T-helper 2 cell (primary cell): ENCODE measurements at places on chromosomes 2 and 18.

- no peak for DNase-seq
Measured at GRCh38 chr2:112483042-112483473, 1.1 kb downstream of the TTL start.

DNA sequence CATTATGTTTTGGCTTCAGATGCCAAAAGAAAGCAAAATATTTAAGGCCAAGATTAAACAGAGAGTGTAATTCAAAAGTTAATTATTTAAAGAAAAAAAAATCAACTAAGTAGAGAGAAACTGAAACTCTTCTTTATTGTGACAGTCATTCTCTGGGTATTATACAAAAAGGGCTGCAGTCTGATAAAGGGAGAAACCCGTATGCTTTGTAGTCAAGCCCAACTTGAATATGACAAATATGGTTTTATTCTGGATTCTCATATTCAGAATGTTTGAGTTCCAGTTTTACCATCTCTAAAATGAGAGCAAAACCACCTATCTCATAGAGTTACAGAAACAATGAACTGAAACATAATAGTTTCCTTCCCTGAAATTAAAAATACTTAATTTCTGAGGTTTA, 8.2 kb downstream of the CDH2 start:
- no peak for DNase-seq

GRCh38 chr2:112029164-112029563, 25.9 kb upstream of the TMEM87B start:
- no peak for DNase-seq

DNA sequence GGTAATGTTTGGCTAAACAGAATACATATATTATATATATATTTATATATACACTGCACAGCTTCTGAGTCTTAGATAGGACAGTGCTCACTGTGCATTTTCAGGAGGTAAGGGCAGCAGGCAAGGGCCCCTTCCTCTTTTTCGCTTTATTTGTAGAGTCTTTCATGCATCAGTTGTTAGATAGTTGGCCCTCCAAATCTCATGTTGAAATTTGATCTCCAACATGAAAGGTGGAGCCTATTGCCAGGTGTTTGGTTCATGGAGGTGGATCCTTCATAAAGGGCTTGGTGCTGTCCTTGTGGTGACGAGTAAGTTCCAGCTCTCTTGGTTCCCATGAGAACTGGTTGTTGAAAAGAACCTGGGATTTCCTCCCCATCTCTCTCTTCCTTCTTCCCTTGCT, 48.1 kb downstream of the TSN start:
- DNase-seq, result no peak

- no peak for DNase-seq
Measured at GRCh38 chr18:14179306-14179705, 47.1 kb upstream of the ZNF519 start.

DNA sequence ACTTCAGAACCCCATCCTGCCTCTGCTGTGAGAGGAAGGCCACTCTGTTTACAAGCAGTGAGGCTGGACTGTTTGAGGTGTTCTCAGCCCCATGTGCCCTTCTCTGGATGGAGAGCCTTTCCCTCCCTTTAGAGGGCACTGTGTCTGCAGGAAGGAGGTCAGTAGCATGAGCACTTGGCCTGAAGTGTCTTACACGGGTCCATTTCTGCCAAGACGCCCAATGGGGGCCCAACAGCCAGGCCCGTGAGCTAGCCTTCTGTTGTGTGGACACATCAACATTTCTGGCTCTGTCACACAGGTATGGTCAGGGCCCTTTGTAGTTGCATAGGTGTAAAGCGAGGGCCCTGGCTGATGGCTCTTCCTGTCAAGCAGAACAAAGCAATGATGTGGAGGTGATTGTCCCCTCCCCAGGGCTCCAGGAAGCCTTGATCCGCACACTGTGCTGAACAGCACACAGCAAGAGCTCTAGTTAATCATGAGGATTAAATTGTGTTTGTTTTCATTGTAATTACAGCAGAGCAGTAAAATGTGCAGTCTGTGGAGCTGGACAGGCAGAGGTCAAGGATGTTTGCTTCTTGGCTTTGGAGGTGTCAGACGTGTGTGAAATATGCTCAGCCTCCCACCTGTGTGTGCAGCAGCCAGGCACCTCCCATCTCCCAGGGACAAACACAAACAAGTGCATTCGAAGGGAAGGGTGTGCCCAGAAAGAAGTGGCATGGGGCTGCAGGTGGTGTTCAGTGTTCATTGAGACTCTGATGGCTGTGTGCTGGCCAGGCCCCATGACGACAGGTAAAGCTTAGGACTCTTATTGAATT, 132.1 kb downstream of the SH3RF3 start:
- no peak for DNase-seq

- no peak for DNase-seq
Measured at GRCh38 chr2:26561918-26562810, 79.0 kb downstream of the CIB4 start.

- no peak for DNase-seq
Measured at GRCh38 chr2:48414980-48415835, 114.7 kb upstream of the STON1 start.

GRCh38 chr2:217802266-217802665, 200.5 kb downstream of the TNS1 start:
- DNase-seq, result no peak

GRCh38 chr2:164719996-164720941, 99.0 kb upstream of the GRB14 start:
- DNase-seq, result no peak

DNA sequence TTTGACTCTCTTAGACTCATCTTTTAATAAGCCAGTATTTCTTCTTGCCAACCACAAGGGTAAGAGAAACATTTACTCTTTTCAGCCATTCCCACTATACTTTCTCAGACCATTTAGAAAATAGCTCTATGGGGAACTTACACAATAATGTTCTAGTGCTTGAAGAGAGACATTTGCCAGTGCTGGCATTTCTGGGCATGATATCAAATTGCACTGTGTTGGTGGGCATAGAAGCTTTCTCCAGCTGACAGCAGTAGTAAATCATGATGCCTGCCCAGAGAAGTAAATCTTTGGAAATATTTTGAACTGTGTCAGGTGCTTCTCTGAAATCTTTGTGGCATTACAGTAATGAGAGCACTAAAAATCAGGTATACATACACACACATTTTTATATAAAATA, 346.6 kb downstream of the CBLN2 start:
- no peak for DNase-seq

DNA sequence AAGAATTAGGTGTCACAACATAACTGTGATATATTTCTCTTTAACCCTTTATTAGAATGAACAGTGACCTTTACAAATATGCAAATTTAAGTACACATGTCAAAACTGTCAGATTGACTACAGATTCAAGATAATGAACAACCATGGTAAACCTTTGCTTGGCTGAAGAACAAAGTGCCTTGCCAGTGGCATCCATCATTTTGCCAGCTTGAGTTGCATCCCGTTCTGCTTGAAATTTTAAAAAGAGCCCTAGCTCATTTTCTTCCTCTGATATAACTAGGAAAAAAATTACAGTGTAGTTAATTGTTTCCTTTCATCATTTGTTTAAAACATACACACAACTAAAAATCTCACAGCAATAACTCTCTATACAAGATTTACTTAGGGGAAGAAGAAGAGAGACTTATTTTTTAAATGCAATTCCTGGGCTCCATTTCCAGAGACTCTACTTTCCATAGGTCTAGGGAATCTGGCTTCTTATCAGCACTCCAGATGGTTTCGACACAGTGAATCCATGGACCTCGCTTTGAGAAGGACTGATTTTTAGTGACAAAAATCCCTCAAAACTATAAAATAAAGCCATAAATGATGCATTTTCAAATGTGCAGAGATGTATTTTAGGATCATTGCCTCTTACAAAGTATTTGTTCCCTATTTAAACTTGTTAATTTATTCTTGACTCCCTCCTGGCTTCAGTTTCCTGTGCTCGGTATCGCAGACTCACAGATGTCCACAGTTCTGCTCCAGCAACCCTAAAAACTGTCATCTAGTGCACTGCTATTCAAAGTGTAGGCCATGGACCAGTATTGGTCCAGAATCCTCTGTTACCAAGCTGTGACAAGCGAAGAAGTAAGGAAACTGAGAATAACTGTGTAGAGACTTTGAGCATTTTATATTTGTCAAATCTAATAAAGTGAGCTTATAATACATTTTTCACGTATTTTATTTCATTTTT, 50.1 kb downstream of the ICA1L start:
- DNase-seq, result no peak

GRCh38 chr2:189841019-189841418, 56.8 kb downstream of the PMS1 start:
- DNase-seq, result no peak

DNA sequence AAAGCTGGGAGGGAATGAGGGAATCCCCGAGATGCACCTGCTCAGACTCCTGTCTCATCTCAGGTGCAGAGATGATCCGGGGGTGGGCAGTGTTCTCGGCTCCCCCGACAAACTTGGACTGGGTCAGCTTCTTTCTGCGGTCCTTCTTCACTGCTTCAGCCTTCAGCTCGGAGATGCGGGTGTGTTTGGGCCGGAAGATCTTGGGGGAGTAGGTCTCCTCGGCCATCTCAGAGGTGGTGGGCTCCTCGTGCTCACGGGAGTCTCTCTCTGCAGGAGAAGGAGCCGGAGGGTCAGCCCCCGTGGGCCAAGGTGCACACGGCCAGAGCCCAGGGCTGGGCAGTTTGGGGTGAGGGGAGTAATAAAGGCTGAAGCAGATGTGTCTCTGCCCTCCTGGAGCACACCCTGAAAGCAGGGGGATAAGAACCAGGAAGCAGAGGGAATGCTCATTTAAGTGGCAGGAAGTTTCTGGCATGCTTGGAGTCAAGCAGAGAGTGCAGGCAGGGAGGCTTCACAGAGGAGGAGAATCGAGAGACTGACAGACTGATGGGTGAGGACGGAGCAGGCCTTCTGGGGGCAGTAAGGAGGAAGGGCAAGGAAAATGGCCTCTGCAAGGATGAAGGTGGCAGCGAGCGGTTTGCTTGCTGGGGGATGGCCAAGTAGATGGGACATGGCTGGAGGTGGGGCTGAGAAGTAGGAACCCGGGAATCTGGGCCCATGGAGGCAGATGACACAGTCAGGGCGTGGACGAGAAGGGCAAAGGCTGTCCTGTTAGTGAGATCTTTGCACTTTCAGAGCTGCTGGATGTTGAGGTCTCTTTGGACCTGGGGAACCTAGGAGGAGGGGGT, 16.3 kb downstream of the IGFBP5 start:
- DNase-seq, result no peak

- no peak for DNase-seq
Measured at GRCh38 chr2:981258-981657, 30.6 kb downstream of the SNTG2 start.

GRCh38 chr2:236993286-236993685, 92.4 kb upstream of the COPS8 start:
- DNase-seq, result no peak

DNA sequence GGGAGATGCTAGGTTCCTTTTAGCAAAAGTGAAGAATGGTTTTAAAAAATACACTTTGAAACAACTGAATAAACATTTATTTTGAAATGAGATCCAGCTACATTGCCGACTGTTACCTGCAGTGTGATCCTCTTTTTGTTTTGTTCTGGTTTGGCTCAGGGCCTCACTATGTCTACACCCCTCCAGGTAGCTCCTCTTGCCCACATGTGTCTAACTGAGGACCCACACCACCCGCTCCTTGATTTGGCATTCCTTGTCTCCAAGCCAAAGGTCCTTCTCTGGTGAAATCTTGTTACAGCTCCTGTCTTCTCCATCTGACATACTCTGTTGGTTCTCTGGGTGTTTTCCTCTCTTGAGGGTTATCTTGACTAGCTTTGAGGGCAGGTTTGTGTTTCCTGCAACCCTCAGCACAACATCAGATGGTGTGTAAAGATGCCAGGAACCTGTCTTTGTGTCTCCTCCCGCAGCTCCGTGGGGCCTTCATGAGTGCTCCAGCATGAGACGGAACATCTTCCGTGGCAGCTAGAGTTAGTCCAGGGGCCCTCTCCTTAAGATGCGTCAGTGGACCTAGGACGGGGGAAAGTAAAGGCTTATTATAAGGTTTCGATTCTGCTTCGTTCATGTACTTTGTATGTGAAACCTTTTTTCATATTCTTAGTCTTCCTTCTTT, 32.1 kb downstream of the MAP4K4 start:
- no peak for DNase-seq

- DNase-seq, result no peak
Measured at GRCh38 chr2:30733876-30734520, 73.2 kb downstream of the CAPN13 start.

DNA sequence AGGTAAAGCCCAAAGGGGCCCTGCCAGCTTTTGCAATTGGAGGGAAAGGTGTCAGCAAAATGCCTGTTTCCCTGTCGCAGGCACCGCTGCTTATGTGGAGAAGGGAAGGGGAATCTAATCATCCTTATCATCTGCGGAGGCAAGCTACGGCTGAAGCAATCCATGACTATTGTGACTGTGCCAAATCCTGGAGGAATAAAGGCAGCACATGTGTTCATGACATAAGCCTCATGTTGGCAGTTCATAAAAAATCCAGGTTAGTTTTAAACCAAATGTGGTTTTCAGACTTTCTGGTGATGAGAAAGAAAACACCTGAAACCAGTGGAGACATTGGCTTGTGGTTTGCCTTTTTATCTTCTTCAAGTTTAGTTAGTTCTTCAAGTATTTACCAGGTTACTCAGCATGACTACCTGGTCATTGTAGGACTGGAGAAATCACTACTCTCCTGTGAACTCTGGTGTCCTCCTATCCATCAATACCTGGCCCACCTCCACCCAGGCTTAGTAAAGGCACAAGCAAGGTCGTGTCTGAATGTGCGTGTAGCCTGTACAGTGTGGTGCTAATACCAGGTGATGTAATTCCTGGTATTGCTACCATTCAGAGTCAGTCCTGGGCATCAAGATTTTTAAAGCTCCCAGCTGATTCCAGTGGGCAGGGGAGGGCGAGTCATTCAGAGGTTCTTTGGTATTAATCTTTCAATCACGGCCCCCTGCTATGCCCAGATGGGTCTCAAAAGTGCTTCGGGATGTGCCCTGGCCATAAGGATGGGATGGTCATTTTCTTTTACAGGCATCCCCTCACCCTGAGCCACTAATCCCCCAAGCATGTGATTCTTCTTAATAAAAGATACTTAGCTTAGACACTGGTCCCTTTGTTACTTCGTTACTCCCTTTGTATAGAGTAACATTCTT, 96.8 kb downstream of the TGFA start:
- no peak for DNase-seq

- no peak for DNase-seq
Measured at GRCh38 chr2:173792166-173792565, 173.0 kb downstream of the SP3 start.

GRCh38 chr2:10269291-10269690, 33.4 kb upstream of the HPCAL1 start:
- no peak for DNase-seq

DNA sequence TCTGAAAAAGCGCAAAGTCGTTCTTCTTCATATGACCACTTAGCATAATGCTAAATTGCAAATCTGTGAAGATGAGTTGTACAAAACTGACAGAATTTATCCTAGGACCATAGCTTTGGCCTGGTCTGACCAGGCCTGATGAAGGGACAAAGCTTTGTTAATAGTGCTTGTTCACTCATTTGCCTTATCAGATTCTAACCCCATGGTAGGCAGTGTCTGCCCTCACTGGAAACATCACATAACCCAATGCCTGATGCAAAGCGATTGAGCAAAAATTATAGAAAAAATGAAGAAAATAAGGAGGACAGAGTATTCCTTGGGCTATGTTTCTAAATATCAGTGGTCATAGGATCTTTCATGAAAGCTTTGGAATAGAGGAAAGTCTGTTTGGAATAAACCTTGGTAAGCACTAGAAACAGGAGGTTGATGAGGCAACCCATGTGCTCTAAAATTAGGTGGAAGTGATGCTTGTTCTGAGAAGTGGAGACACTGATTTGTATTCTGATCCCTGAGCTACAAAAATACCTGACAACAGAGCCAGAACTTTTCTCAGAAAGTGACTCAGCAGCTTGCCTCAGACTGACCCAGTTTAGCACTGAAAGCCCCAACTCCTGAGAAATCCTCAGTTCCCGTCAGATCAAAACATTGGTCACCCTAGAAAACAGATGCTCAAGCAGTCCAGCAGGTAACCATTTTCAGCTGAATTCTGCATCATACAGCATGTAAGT, 131.4 kb upstream of the MAPRE2 start:
- DNase-seq, result no peak
